Activated CD4-positive, alpha-beta T cell treated with anti-CD3 and anti-CD28 coated beads, Interleukin-2, amount 10 ng/mL, durations not matched to agents 7 days and 5 days (primary cell): ENCODE measurements at places on chromosomes 1 and 21. TPM values are rescaled to one million over a fixed set of nuclear protein-coding genes. Genes with fewer than 3 reads are reported as not detected.
A peak's percentile ranks its signal among the peaks of the same experiment; 100 is the strongest.

The GPATCH2 gene
- total RNA-seq, result 9.5 TPM

The OR14K1 gene
- not detected for total RNA-seq

The ESPN gene
- total RNA-seq, result 0.77 TPM

The HAO2 gene
- total RNA-seq, result not detected

The SPRR2A gene
- not detected for total RNA-seq

The NBPF6 gene
- not detected for total RNA-seq

The SEMA4A gene
- 37.8 TPM for total RNA-seq

The OR2T5 gene
- not detected for total RNA-seq

The APP gene
- 31.0 TPM for total RNA-seq

The DAB1 gene
- total RNA-seq, result 2.1 TPM

The COL9A2 gene
- total RNA-seq, result 1.9 TPM

The EFCAB7 gene
- total RNA-seq, result 9.7 TPM

The KRTAP19-1 gene
- not detected for total RNA-seq

The LCE1B gene
- total RNA-seq, result not detected

The EFNA1 gene
- not detected for total RNA-seq

The OR2L3 gene
- total RNA-seq, result not detected

The NPHS2 gene
- not detected for total RNA-seq

The PWP2 gene
- total RNA-seq, result 29.0 TPM

- DNase-seq, result no peak
Observed at GRCh38 chr1:119253366-119253765, 112.9 kb upstream of the WARS2 start.

GRCh38 chr1:183896466-183897048 is 91.6 kb downstream of the RGL1 start:
- DNase-seq, result no peak

DNA sequence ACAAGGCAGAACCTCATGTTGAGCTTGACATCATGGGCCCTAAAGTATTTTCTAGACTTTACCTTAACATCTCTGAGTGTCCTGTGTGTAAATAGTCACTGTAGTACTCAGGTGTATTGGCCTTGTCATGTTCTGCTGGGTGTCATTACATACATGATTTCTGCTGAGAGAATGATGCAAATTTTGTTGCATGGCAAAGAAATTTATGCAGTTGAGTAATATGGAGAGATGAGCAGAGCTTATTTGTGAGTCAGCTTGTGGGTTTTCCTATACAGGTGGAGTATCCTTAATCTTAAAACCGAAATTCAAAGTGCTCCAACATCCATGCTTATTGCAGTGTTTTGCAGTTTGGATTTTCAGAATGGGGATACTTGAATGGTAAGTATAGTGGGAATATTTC is 36.6 kb downstream of the RGL1 start:
- DNase-seq, result no peak

- DNase-seq, result no peak
Observed at GRCh38 chr21:15627823-15628222, 102.0 kb upstream of the USP25 start.

GRCh38 chr1:53964109-53964508 is 18.0 kb downstream of the LRRC42 start:
- DNase-seq, result no peak

GRCh38 chr1:198909973-198910372 is 271.1 kb downstream of the PTPRC start:
- DNase-seq, result no peak

GRCh38 chr1:29368936-29369932 is 132.9 kb downstream of the PTPRU start:
- DNase-seq, result no peak

- DNase-seq, result no peak
Observed at GRCh38 chr1:220894025-220894923, 15.0 kb downstream of the HLX start.

DNA sequence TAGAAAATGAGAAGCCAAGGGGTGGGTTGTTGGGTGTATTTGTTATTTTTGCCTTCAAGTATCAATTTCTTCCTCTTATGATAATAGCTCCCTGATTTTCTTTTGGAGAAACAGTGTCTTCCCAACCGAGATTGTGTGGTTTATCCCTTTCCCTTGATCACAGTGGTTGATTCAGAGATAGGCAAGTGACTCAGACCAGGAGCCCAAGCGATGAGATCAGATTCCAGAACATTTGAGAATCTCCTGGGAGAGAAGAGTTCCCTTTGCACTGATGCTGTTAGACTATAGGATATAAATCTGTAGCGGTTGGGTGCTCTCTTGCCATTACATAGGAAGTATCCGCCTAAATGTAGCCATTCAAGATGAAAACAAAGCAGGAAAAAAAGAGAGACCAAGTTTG is 90.1 kb upstream of the WDR26 start:
- no peak for DNase-seq

DNA sequence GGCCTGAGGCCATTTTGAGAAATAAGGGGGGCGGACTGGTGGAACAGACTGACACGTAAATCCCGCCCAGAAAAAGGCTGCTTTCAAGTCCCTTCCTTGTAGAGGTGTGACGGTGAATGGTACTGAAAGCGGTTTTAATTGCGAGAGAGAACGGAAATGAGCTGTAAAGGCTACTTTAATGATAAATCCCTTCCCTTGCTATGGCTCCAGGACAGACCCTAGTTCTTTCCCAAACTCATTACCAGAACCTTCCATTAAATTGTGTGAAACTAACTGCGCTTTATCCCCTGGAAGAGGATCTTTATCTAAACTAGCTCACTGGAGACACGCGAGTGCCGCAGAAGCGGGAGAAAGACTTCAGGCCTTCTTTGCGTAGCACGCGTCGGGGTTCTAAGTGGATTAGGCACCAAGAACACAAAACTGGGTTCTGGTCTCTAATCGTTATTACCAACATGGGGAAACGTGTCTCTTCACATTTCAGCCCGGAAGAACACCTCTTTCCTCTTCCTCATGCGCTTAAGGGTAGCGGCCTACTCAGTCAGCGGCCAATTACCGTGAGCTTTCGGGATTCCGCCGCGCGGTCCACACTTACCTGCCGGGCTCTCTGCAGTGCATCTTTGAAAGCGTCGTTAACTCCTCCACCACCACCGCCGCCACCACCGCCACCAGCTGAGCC is 441 bp downstream of the FUBP1 start:
- DNase-seq, result peak; percentile 91

DNA sequence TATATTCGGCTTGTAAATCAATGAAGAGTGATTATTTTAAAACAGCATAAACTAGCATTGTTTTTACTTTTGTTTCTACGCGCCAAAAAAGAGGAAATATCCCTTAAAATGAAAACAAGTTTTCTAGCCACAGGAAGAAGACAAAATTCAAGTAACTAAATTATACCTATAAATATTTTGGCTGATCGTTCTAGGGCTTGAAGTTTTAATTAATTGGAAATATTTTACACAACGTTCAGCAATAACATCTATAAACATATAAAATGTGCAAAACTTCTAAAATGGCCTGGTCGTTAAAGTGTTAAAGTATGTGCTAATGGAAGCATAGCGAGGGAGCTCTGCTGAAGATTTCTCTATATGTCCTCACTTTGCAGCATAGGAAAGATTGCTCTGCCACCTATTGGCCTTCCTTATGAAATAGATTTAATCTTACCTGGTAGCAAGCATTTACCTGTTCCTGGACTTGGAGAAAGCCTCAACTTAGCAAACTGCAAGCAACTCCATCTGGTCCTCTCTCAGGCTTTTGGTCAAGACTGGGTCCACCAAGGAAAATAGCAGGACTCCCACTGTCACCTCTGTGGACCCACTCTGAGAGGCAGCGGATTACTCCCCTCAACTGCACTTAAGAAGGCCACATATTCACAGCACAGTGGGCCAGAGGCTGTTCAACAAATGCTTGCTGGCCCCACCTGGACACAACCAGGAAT is 351.3 kb upstream of the RUNX1 start:
- DNase-seq, result peak; percentile 62

GRCh38 chr1:107795441-107795840 is 169.5 kb downstream of the VAV3 start:
- DNase-seq, result no peak

DNA sequence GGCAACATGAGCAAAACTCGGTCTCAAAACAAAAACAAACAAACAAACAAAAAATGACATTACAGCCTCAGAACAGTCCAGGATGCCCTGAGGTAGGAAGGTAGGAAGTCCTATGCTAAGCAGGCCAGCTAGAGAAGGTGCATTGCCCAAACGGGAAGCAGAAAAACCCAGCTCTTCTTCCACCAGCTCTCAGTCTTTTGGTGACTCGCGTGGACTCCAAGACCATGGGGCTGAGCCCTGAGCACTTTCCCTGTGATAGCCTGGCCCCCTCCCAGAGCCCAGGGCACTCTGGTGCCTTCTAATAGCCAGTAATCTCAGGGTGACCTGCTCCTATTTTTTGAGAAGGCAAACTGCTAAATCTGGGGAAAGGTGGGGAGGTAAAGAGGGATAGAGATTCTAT is 16.1 kb downstream of the PHLDA3 start:
- no peak for DNase-seq

- DNase-seq, result no peak
Observed at GRCh38 chr1:18572022-18572880, 58.4 kb upstream of the PAX7 start.

- DNase-seq, result no peak
Observed at GRCh38 chr1:55955016-55955621, 624.2 kb downstream of the PLPP3 start.

GRCh38 chr1:197200272-197200899 is 53.9 kb upstream of the ASPM start:
- peak; percentile 27 for DNase-seq

- peak; percentile 78 for DNase-seq
Observed at GRCh38 chr1:145997016-145997717, 788 bp upstream of the TXNIP start.

DNA sequence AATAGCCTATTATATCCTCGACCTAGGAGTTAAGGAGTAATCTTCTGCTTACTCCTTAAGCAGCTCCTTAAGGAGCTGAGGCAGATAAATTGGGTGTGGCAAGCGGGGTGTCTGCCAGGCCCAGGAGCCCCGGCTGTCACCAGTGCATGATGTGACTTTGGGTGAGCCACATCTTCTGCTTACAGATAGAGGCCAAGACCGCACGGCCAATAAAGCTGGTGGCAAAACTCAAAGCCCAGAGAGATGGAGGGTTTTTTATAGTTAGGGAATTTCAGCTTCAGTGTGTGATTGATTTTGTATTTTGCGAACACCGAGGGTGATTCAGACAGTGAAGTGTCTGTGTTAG is 9.8 kb downstream of the MX2 start:
- no peak for DNase-seq

GRCh38 chr1:111600886-111601386 is 18.7 kb upstream of the RAP1A start:
- no peak for DNase-seq

DNA sequence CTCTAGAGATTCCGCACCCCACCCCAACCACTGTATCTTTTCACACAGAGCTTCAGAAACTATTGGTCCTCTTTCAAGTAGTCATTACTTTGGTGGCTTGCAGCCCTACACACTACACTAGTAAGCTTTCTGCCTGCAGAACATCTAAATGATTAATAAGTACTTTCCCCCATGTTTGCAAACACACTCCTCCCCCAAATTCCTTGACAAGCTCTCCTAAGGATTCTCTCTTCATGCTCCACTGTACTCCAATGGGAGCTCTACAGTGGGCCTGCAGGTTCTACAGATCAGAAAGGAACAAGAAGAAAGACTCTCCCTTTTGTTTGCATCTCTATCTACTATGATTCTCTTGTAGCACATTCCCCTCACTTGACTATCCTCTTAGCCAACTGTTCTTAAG is 16.3 kb upstream of the NUF2 start:
- DNase-seq, result no peak

DNA sequence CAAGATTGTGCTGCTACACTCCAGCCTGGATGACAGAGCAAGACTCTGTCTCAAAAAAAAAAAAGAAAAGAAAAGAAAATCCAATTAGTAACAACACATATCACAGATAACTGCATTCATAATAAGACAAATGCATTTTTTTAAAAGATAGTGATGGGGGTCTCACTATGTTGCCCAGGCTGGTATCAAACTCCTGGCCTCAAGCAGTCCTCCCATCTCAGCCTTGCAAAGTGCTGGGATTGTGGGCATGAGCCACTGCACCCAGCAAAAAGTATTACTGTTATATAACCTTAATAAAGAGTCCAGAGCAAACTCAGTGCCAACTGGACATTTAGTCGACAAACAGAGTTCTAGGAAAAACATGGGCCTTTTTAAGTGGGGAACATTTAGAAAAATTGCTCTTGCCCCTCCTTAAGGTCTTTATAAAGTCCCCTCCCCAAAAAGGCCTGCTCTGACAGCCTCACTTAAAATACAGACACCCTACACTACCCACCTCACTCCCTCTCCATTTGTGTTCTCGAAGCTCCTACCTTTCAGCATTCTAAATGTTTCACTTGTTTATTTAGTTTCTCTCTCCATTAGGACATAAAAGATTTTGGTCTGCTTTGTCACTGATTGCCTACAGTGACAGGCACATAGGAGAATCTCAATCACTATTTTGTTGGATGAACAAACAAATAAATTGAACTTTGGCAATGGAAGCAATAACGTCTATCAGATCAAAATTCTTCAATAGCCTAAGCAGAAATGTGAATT is 7.5 kb downstream of the ABCB10 start:
- DNase-seq, result no peak

DNA sequence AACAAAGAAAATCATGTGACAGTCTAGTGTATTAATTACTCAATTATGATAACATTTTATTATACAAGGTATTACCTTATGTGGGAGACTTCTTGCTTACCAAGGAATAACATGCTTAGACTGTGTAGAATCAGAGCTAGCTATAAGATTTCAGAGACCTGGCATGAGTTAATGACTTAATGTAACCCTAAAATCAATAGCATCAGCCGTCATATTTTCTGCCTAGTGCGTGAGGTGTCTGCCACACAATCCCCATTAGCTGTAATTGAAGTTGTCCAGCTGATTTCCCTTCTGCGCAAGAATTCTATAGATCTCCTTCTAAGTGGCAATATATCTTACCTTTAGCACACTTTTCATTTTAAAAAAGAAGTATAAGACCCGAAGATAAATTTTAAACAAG is 28.8 kb downstream of the CHODL start:
- no peak for DNase-seq

GRCh38 chr1:219999821-220000220 is 46.5 kb downstream of the EPRS1 start:
- no peak for DNase-seq

- DNase-seq, result no peak
Observed at GRCh38 chr1:236808005-236808404, 12.9 kb downstream of the MTR start.

- no peak for DNase-seq
Observed at GRCh38 chr1:180248731-180249681, 18.9 kb downstream of the LHX4 start.

GRCh38 chr1:29563092-29563491 is 326.8 kb downstream of the PTPRU start:
- DNase-seq, result no peak

- no peak for DNase-seq
Observed at GRCh38 chr1:153434746-153435455, 18.6 kb downstream of the S100A7A start.

DNA sequence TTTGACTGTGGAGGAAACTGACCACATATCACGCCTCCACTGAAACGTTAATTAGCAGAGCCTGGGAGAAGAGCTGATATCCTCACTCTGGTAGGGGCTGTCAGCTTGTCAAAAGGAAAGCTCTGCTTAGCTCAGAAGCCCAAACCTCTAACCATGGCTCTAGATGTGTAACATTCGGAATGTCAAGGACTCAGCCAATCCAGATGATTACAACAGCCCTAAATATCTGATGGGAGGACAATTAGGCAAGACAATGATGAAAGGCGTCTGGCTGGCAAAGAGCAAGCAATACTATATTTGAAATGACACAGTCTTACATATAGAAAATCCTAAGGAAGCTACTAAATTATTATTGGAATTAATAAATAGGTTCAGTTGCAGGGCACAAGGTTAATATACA is 45.7 kb upstream of the COX20 start:
- DNase-seq, result no peak
